ENCODE measurements at places on chromosomes 16 and 17.

DNA sequence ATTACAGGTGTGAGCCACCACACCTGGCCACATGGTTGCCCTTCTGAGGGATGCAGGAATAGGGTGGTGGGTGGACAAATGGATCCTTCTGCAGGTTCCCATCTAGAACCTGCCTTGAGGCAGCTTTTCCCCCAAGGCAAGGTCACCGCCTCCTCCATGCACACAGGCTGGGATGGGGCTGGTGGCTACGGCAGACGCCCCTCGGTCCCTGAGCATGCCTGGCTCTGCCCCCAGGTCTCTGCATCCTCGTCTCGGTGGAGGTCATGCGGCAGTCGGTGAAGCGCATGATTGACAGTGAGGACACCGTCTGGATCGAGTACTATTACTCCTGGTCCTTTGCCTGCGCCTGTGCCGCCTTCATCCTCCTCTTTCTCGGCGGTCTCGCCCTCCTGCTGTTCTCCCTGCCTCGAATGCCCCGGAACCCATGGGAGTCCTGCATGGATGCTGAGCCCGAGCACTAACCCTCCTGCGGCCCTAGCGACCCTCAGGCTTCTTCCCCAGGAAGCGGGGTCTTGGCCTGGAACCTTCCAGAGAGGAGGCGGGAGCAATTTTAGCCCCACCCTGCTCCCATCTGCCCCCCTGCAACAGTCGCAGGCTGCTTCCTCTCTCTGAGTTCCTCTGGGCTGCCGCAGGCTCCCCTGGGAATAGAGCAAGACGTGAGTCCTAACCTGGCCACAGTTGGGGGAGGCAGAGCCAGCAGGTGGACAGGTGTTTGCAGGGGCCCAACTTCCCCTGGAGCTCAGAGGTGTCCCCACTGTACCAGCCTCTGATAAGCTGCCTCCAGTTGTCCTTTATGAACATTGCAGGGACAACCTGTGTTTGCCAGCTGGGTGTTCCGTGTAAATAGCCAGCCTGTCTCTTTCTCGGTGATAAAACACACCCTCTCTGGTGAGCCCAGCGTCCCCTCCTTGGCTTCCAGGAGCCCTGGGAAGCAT lies 11.7 kb downstream of the CACNG1 start:
- DNase-seq = no peak

- DNase-seq = no peak
Measured at GRCh38 chr16:78432451-78432850, 333.0 kb downstream of the WWOX start.

DNA sequence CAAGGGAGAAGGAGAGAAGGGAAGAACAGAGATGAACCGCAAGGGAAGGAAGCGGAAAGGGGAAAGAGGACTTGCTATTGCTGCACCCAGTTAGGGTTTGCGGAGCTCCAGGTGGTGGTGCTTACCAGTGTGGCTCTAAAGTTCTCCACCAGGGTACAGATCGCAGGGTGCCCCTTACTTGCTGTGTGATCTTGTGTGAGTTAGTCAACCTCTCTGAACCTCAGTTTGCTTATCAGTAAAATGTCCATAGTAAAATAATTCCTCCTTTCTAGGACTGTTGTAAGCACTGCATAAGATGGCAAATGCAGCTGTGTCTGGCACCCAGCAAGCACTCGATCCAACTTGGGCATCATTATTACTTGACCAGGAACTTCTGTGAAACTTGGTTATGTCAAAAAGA lies 230.7 kb upstream of the CDH5 start:
- DNase-seq = no peak

DNA sequence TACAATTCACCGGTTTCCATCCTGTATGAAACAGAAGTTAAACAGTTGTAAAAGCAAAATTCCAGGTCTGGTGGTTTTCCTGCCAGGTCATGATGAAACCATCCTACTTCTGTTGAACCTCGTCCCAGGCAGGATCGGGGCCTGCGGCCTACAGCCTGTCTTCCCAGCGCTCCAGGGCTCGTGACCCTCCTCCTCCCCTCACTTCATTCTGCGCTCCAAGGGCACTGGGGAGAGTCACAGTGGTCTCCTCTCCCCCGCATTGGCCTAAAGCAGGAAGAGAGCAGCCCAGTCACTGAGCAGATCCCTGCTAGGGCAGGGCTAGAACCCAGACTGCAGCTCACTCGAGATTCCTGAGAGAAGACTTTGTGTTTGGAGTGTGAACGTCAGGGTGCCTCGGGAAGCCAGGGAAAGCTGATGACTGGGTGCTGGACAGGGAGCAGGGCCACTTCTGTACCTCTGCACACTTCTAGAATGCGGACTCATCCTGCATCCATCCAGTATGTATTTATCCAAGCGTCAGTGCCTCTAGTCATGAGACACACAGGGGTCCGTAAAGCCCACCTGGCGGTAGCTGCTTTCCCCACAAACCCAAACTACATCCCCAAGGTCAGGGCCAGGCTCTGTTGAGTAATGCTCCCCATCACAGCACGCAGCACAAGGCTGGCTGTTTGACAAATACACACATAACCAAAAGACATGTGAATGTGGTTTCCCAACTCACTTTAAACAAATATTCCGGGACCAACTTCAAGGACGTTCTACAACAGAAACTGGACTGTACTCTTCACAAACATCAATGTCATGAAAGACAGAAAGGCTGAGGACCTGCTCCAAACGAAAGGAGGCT lies 1.7 kb upstream of the ITGAE start:
- no peak for DNase-seq

- DNase-seq = no peak
Measured at GRCh38 chr17:41639492-41640473, 15.4 kb upstream of the KRT17 start.

DNA sequence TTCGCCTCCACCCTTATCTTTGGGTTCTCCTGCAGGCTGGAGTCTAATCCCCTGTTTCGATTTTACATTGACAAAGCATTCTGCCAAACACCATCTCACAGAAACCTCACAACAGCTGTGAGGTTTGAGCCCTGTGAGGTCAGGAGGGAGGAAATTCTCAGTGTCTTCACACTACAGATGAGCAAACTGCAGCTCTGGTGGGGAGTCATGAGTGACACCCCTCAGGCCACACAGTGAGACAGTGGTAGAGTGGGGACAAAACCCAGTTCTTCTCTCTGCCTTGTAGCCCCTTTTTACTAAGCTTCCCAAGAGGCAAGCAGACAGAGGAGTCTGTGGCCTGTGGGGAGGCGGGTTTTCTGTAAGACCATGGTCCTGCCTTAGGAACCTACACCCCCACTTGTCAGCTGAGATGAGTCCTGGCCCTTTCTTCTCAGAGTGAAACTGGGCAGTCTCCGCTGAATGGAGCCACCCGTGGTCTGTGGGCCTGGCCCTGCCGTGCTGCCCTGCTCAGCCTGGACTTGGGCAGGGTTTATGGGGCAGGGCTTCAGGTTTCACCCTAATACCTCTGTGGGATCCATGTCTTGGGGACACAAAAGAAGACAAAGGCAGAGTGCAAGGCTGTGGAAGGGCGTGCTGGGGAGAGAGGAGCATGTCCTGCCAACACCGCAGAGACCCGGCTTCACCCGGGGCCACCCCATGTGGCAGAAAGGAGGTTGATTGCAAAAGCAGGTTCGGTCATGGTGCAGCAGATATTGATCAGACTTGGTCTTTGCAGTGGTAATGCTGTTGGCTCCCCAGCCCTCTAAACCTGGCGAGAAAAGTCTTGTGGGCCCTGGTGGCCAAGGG lies 59.0 kb downstream of the ABR start:
- no peak for DNase-seq

- no peak for DNase-seq
Measured at GRCh38 chr16:55046513-55046912, 115.8 kb downstream of the IRX5 start.

DNA sequence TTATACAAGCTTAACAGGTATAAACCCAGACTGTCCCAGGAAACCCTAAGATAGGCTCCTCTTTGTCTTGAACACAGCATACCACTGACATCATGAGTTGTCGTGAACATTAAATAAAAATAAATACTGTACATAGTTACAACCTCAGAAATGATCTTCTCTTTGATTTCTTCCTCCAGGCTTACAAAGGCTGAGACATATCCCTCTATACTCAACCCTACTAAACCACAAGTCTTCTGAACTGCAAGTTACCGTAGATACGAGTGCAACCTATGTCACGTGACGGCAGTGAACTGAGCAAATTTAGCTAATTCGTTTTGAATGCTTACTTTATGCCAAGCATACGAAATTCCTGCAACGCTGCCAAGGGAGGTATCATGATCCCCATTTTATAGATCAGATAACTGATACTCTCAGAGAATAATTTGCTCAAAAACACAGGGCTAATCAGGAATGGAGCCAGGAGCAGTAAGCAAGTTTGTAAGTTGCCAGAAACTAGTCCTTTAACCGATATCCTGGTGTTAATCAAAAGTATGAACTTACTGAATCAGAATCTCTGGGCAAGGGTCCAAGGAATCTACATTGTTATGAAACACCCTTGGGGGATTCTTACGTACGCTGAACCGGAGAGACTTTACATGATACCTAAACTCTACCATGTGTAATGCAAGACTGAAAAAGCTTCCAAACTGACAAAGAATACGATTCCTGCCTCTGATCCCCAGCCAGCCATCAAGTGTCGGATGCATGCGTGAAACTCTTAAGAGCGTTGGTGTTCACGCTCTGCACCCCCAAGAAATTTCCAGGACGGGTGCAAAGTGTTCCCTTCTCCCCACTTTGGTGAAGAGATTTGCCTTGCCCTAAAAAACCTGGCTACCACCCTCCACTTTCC lies 106.2 kb downstream of the XYLT1 start:
- no peak for DNase-seq

GRCh38 chr16:68790130-68790761 lies 53.1 kb upstream of the TANGO6 start:
- DNase-seq = peak; percentile 45

GRCh38 chr17:8879410-8879809 lies 11.9 kb upstream of the PIK3R6 start:
- peak; percentile 7 for DNase-seq

GRCh38 chr17:42832213-42832933 lies 824 bp upstream of the PSME3 start:
- DNase-seq = no peak

GRCh38 chr16:73404001-73404400 lies 356.1 kb upstream of the ZFHX3 start:
- no peak for DNase-seq

DNA sequence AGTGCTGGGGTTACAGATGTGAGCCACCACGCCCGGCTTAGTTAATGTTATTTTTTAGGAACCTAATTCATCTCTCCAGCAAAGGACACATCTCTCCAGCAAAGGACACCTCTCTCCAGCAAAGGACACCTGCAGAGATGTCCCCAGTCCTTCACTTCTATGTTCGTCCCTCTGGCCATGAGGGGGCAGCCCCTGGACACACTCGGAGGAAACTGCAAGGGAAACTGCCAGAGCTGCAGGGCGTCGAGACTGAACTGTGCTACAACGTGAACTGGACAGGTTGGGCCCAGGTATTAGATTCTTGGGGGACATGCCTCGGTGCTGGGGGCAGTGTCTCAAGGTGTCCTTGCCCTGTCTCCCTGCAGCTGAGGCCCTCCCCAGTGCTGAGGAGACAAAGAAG lies 4.7 kb downstream of the PFAS start:
- DNase-seq = no peak

DNA sequence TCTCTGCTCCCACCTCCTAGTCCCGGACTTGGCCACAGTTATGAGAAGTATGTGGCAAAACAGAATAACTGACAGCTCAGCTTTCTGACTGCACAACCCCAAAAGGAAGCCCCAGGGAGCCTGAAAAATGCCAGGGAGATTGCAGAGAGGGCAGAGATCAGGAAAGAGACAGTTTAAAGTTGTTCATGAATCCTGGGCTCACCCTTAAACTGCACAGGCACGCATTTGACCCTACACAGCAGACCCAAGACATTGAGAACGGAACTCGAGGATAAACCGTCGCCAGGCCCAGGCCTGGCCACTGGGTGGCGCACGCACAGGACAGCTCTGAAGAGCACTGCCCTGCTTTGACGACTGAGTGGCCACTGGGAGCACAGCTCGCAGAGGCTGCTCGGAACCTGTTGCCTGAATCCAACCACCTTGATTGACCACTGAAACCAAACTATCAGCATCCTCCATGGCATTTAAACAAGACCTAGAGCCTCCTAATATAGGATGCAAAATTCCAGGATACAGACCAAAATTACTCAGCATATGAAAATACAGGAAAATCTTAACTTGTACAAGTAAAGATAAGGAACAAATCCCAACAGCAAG lies 114.0 kb downstream of the C16orf95 start:
- peak; percentile 72 for DNase-seq

- DNase-seq = peak; percentile 90
Measured at GRCh38 chr16:29290631-29291247, 115.8 kb downstream of the NPIPB11 start.

DNA sequence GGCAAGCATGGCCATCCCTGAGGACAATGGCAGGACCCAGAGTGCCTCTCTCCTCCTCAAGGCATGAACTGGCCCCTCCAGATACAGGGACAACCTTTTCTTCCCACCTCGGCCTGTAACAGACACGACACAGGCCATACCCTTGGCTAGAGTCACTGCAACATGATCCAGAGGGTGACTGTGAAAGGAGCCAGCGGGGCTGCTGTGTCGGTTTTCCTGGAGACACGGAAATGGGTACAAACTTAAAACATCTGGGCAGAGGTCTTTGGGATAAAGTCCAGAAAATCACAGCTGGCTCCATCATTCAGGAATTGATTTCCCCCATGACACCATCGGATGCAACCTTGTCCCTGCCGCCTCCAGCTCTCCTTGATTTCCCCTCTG lies 5.3 kb downstream of the CEP295NL start:
- DNase-seq = no peak

DNA sequence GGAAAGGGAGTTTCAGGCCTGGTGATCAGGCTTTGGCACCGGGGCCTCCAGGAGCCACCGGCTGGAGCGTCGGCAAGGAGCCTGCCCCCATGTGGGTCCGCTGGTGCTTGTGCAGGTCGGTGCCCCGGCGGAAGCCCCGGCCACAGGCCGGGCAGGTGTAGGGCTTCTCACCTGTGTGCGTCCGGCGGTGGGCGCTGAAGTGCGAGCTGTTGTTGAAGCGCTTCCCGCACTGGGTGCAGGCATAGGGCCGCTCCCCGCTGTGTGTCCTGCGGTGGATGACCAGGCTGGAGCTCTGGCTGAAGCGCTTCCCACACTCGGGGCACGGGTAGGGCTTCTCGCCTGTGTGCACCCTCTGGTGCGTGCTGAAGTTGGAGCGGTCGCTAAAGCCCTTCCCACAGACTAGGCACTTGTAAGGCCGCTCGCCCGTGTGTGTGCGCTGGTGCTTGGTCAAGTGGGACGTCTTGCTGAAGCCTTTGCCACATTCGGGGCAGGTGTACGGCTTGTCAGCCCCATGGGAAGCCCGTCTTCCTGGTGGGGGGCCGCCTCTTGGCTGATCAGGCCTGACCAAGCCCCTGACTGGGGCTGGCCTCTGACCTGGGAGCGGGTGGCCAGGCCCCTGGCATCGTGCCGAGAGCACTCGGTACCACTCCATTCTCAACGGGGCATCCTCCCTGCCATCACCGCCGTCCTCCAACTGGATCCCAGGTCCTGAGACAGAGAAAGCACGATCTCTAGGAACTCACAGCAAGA lies 14.4 kb downstream of the ZNF500 start:
- DNase-seq = no peak

DNA sequence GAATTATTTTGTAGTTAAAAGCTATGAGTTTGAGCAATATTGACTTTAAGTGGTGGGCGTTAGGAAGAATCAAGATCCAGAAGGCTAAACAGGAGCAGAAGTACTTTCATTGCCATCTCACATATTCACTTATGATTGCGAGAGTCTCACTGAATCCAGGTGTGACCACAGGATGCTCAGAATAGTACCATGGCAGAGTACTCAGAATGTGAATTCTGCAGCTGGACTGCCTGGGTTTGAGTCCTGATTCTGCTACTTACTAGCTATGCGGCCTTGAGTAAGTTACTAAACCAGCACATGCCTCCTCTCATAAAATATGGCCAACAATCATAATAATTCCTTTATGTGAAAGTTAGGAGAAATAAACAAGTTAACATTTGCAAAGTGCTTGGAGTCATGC lies 109.5 kb downstream of the CA10 start:
- no peak for DNase-seq

GRCh38 chr17:75692976-75693375 lies 25.8 kb downstream of the SAP30BP start:
- no peak for DNase-seq
